Fibroblast of upper back skin (primary cell): ENCODE measurements at places on chromosomes 1 and 21.

DNA sequence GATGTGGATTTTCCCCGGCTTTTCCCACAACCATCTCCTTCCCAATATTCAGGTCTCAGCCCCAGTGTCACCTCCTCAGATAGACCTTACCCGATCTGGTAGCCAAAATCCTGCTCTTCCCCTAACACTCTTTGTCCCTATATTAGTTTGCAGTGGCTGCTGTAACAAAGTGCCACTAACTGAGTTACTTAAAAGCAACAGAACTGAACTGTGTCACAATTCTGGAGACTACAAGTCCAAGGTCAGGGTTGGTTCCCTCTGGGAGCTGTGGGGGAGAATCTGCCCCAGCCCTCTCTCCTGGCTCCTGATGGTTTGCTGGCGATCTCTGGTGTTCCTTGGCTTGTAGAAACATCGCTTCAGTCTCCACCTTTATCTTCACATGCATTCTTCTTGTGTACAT is 64.0 kb downstream of the NENF start:
- DNase-seq = no peak

DNA sequence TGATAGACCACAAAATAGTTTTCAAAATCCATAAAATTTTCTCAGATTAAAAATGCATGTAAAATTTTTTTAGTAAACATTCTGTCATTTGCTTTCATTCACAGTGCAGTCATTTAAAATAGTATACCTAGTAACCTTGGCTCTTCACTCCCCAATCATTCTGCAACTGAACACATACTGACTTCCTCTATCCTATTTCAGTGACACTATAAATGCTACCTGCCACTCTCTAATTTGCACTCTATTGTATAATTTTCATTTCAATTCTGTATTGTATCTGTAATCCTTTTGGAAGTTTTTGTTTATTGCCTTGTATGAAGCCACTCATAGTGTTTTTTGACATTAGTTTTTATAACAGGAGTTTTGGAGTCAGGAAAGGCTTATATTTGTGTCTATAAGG is 1029.1 kb upstream of the NCAM2 start:
- no peak for DNase-seq

DNA sequence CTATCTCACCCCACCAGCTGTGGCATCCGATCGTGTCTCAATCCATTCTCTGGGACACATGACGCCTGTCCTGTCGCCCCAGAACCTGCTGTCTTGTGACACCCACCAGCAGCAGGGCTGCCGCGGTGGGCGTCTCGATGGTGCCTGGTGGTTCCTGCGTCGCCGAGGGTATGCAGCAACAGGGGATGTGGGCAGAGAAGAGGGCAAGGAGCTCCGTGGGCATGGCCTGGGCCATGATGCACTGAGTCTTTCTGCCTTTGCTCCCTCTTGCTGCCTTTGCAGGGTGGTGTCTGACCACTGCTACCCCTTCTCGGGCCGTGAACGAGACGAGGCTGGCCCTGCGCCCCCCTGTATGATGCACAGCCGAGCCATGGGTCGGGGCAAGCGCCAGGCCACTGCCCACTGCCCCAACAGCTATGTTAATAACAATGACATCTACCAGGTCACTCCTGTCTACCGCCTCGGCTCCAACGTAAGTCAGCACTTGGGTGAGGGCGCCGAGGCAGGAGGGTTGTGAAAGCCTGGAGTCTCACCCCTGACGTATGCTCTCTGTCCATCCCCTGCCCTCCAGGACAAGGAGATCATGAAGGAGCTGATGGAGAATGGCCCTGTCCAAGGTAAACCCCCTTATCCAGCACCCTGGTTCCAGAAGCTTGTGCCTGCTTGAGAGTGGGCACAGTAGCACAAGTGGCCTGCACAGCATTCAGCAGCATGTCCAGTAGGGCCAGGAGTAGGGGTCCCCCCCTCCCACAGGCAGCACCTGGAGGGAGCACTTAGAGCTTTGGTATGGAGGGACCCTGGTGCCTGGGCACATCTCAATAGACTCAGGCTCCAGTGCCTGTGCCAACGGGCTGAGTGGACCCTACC is 8.8 kb downstream of the TINAGL1 start:
- DNase-seq = no peak

DNA sequence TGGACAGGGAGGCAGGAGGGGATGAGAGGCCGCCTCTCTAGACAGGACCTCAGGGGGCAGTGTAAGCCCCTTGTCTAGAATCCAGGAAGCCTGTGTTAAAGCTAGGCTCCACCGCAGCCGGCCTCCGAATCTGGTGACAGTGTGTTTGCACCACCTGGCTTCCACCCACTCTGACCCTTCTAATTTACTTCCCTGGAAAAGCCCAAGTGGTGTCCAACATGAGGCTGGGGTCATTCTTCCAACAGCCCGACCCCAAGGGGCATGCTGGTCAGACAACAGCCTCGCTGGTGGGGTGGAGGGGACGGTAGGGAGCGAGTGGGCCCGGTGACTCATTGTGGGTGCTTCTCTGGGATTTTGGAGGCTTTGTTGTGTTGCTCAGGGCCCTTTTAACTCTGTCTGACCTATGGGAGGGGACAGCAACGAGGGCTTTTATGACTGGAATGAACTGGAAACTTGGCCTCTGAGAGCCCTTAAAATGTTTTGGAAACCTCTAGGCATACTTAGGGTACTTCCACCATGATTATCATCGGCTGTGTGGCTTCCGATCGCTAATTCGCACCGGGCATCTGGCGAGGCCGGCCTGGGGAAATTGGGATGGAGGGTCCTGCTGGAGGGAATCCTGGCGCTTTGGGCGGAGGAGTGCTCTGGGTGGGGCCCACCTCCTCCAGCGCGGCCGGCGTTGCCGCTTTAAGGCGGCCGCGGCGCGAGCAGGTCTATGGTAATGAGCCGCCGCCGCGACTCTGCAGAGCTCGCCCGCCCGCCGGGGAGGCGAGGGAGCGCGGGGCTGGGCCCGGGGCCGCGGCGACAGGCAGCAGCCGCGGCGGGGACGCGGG is at the start of gene CELSR2:
CELSR2 (plus strand) TSS at position 743 of the 833 bp plus-strand sequence. CDS start 541 bp downstream, outside the sequence.
- DNase-seq = peak; percentile 55

- peak; percentile 79 for DNase-seq
These were observed 19.4 kb downstream of the RPS6KC1 start for GRCh38 chr1:213070406-213070805.

- DNase-seq = no peak
These were observed 25.7 kb downstream of the SDC3 start for GRCh38 chr1:30882678-30883388.

DNA sequence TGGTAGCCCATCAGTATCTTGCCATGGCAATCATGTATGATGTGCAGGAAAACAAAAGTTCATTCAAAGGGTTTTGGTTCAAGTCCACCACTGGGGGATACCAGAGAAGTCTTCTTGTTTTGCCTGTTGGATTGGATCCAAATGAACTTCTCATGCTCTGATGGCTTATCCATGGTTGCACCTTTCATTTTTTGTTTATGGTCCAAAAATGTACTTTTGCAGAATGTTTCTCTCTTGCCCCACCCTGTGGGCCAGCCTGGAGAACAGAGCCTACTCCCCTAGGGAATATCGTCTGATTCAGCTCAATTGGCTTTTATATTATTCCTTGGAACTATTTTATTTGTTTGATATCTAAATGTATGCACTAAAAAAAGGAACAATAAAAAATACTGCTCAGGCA is 20.1 kb upstream of the CLCA1 start:
- DNase-seq = no peak

- peak; percentile 55 for DNase-seq
These were observed 18.9 kb upstream of the SCAF4 start for GRCh38 chr21:31750843-31751242.

DNA sequence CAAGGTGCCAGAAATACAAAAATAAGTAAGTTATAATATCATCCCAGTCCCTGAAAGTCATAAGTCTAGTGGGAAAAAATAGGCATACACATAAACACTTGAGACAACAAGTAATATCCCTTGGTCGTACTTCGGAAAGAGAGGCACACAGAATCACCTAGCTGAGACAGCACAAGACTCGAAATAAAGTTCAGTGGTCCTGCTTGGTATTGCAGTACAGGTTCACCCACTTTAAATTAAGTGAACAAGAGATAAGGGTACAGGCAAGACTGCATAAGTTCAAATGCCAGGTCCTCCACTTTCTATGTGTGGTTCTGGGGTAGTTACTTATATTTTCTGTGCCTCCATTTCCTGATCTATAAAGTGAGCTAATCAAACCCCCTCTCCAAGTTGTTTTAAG is 47.6 kb downstream of the SEC16B start:
- DNase-seq = no peak
